ENCODE measurements at places on chromosomes 1 and 21.

DNA sequence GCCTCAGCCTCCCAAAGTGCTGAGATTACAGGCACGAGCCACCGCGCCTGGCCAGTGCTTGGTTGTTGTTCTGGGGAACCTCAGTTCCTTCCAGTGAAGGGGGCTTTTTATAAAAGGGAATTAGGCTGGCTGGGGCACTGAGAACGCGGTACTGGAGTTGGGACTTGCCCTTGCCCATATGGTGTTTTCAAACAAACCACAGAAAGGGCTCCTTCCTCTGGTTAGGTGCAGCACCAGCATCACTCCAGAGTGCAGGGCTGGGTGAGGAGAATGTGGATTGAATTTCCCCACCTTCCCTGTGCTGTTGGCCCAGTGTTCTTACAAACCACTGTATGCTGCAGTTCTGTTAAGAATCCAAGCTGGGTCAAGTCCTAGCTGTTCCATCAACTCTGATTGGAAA lies 5.3 kb downstream of the MAN1C1 start:
- no peak for DNase-seq

GRCh38 chr1:116807394-116808199 lies 53.4 kb downstream of the CD2 start:
- DNase-seq: no peak

GRCh38 chr1:219443763-219444162 lies 169.1 kb downstream of the ZC3H11B start:
- DNase-seq: no peak

GRCh38 chr1:63448731-63449246 lies 74.2 kb downstream of the ITGB3BP start:
- no peak for DNase-seq

- DNase-seq: no peak
Observed at GRCh38 chr1:111179968-111180533, 20.4 kb downstream of the DENND2D start.

GRCh38 chr1:206551986-206552326 lies 44.6 kb downstream of the RASSF5 start:
- DNase-seq: no peak

DNA sequence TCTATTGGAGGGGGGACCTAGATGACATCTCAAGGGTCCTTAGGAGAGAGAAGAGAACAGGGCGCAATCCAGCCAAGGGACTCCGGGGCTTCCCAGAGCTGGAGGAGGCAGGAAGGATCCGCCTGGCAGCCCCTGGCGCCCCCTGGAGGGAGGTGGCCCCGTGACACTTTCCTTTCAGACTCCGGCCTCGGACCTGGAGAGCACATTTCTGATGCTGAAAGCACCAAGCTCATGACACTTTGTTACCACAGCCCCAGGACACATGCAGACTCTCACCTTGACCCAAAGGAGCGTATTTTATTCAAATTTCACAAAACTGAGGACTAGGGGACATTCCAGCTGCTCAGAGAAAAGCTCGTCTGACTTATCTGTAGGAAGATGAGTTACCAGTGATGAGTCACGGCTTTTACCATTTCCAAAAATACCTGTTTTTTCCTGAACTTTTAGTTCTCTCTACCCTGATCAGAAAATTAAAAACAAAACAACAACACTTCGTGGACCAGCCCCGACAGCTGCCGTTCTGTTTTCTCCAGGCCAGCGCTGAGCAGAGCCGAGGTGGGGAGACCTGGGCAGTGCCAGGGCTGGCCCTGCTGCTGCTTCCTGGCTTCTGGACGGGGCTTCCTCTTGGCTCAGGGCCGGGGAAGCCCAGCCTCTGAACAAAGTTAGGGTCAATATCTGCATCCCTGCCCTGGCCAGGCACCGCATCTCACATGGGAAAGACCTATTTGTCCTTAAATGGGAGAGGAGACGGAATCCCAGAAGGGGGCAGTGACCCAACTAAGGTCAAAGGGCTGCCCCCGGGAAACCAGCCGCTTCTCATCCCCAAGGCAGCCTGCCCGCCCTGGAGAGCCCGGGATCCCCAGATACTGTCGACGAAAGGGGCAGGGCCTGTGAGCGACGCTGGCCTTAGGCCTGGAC lies 21.6 kb upstream of the POFUT2 start:
- no peak for DNase-seq
